ENCODE measurements at places on chromosomes 5 and 9.

DNA sequence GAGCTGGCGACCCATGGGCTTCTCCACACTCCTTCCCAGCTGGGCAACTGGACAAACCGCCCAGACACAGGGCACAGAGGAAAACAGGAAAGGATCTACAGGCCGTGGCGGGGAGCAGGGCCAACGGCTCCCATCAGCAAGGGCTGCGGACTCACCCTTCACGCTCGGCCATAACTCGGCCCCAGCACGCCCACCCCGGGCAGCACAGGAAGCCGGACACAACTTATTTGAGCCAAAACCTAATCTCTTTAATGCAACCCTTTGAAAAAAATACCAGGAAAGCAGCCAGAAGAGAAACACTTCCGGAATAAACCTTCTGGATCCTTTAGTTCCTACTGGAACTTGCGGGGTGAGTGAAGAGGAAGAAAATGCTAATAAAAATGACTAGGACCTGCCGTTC is 59.9 kb downstream of the VAV2 start:
- DNase-seq = no peak

GRCh38 chr9:26158631-26159150 is 480.4 kb upstream of the TUSC1 start:
- DNase-seq = no peak

GRCh38 chr5:117454716-117455212 is 880.1 kb upstream of the SEMA6A start:
- no peak for DNase-seq

DNA sequence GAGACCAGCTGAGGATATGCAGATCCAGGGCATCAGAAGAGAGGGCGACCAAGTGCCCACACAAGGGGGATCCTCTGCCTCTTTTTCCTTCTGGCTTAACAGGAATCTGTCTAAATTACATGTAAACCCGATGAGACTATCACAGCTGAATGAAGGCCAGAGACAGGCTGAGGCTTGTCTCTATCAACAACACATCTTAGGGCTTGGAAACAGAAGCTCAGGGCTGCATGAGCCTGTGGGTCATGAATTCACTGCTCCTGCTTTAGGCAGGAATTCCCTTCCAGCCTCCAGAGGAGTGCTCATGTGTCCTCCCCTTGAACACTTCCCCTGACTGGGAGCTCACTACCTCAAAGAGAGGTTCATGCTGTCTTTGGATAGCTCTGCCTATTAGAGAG is 106.1 kb upstream of the PHYKPL start:
- no peak for DNase-seq

DNA sequence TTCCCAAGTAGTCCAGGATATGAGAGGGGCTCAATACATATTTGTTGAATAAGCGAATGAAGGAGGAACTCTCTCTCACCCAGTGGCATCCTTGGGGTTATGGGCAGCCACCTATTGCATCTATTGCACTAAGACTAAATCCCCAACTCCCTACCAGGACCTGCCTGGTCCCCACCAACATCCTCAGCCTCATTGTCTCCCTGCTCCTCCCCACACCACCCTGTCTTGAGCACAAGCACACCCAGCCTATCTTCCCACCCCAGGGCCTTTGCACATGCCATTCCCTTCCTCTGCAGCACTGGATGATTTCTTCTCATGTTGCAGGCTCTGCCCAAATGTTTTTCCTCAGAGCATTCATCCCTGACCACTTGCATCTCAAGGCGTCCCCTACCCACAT is 133.8 kb downstream of the BARX1 start:
- DNase-seq = no peak

DNA sequence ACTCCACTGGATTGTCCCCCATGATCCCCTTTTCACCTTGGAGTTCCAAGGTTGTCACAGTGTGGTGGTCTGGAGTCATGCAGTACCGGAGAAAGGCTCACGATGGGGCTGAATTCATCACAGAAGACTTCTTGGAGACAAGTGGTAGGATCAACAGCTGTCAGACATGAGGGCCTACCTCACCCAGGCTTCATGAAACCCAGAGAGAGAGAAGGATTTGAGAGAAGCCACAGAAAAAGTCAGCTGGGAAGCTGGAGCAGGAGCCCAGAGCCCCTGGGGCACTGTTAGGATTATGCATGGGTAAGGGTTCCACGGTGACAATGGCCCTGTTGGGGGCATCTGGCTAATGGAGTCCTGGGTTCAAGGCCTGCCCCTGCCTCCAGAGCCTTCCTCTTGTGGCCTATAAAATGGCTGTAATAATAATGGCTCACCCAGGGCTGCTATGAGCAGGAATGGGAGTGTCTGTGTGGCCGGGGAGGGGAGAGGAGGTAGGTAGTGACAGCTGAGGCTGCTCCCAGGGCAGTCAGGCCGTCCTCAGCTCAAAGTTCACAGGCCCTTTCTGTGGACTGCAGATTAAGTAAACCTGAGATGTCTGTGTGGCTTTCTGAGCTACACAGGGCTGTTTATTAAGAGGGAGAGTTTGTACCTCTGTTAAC is 910 bp downstream of the TRIM14 start:
- DNase-seq = no peak

GRCh38 chr5:94039101-94039500 is 297.7 kb upstream of the POU5F2 start:
- DNase-seq = no peak

- no peak for DNase-seq
Observed at GRCh38 chr9:99916650-99917049, 10.2 kb downstream of the STX17 start.

GRCh38 chr9:83588256-83588655 is 34.7 kb upstream of the IDNK start:
- no peak for DNase-seq

DNA sequence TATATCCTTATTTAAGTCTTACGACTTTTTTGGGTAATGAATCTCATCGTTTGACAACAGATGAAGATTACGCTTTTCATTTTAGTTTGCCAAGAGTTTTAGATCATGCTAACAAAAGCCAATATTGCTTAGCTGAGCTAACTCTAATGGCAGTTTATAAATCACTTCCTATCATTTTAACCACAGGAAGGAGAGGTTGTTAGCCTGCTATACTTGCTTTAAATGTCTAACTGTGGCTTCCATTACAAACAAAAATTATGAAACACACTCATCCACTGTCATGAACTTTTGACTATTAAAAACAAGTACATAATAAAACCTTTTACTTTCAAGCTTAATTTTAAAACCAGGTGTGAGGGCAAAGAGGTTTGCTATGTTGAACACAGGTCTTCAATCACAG is 53.7 kb upstream of the ANKH start:
- no peak for DNase-seq

GRCh38 chr5:10691826-10692785 is 68.9 kb downstream of the DAP start:
- no peak for DNase-seq

GRCh38 chr9:75019654-75020053 is 8.4 kb downstream of the CARNMT1 start:
- DNase-seq = no peak

GRCh38 chr9:92724528-92725265 is 39.9 kb downstream of the BICD2 start:
- no peak for DNase-seq

DNA sequence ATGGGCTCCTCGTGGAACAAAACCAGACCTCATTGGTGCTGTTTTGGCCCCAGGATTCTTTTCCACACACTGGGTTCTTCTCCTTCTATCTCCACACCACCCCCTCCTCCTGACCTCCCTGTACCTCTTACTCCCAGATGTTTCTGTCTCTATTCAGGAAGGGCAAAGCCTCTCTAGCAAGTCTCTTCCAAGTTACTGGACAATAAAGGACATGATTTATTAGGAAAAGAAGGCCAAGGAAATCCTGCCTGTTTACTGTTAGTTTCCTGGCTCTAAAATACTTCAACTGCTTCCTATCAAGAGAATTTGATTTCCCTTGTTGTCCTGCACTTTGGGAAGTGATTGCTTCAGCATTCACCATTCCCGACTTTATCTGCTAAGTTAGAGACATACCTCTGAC is 262.0 kb downstream of the SAXO1 start:
- no peak for DNase-seq

- no peak for DNase-seq
Observed at GRCh38 chr5:36530215-36530614, 76.2 kb upstream of the SLC1A3 start.

DNA sequence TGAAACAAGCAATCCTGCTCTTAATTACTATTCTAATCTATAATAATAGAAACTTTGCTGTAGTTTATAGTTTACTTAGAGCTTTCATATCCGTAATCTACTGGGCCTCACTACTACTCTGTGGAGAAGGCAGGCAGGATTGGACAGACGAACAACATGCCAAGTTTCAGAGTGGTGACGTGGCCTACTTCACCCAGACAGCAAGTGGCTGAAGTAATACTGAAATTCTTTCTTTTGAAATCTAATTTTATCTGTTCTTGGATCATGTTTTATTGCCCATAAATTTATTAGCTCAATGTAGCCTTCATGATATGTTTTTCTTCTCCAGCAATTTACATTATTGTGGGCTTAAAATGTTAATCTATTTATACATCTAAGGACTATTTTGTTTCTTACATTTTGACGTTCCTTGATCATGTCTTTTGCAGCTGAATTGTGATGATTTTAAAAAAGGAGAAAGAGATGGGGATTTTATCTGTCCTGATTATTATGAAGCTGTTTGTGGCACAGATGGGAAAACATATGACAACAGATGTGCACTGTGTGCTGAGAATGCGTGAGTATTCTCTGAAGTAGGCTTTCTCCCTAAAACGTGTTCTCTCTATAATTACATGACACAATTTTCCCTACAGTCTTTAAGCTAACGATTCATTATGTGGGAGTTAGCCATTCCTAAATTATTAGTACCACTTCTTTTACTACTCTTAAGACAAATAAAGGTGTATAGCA is 22.4 kb downstream of the SPINK5 start:
- no peak for DNase-seq

GRCh38 chr9:2576631-2577030 is 45.0 kb upstream of the VLDLR start:
- no peak for DNase-seq

DNA sequence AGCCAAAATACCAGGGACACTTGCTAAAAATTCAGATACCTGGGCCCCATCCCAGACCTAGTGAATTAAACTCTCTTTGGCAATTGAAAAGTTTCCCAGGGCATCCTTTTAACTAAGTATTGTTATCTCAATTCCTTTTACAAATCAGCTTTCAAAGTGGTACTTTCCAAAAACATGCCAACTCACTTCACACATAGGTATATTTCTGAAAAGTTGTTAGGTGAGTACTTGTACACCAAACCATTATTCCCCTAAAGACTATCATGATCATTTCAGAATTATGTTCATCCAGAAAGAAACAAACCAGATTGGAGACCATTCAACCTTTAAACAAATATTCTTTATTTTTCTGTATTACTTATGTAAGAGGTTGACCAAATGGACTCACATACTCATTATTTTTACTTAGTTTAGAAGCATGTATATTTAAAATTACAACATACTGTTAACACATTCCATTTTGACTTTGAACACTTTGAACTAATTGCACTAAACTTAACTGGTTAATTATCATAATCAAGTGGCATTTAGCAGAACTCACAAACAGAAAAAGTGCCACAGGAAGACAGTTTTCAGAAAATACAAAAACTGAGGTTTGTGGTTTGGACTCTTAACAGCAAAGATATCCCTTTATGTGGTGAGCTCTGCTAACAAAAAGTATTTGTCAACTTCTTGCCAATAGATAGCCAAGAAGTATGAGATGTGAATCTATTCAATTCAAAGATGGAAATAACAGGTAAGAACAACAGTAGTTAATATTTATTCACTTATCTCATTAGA is 40.7 kb downstream of the KIAA0825 start:
- DNase-seq = no peak

DNA sequence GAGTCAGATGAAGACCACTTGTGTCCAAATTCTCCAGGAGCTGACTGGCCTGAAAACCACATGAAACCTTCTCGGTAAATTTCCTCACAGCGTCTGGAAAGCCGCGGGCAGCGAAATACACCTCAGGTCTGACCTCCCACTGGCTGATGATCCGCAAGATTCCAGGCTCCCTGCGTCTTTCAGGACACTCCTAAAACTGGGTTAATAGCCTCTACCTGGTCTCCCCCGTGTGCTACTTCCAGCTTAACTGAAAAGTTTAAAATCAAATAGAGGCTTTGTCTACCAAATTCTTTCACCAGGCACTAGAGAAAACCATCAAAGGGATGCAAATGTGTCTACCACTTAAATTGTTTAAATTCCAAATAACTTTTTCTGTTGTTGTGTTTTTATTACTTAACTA is 312.6 kb downstream of the DRD1 start:
- no peak for DNase-seq

- DNase-seq = no peak
Observed at GRCh38 chr5:62576570-62577170, 1.9 kb upstream of the LRRC70 start.

- DNase-seq = no peak
Observed at GRCh38 chr9:72337286-72337685, 27.7 kb downstream of the ZFAND5 start.

DNA sequence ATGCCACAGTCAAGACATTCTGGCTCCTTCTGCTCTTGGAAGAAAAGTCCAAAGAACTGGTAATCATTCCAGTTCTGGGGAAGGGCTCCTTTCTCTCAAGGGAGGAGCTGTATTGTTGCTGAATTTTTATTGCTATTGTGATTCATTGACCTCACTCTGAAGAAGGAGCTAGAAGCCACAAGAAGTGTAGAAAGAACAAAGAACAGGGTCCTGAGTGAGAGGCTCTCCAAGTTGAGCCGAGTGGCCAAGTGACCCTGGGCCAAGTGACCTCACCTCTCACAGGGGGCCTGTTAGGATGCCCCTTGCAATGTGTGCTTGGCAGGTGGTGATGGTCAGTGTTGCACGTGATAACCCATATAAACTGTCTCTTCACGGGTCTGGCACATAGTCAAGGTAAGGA is 173.3 kb downstream of the FGF18 start:
- DNase-seq = no peak

DNA sequence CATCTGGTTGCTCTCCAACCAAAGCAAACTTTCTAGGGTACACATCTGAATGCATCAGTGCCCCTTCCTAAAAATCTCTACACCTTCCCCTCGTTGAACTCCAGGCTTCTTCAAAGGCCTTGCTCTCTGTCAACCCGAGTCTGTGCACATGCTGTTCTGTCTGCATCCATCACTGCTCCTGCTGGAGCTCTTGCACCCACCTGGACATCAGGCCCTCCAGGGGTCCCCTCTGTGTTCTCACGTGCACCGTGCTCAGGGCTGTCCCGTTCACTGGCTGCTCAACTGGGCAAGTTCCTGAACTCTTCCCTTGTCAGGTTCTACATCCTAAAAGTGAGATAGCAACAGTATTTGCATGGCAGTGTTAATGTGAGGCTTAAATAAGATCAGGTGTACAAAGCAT is 62.7 kb upstream of the ANGPTL2 start:
- no peak for DNase-seq

DNA sequence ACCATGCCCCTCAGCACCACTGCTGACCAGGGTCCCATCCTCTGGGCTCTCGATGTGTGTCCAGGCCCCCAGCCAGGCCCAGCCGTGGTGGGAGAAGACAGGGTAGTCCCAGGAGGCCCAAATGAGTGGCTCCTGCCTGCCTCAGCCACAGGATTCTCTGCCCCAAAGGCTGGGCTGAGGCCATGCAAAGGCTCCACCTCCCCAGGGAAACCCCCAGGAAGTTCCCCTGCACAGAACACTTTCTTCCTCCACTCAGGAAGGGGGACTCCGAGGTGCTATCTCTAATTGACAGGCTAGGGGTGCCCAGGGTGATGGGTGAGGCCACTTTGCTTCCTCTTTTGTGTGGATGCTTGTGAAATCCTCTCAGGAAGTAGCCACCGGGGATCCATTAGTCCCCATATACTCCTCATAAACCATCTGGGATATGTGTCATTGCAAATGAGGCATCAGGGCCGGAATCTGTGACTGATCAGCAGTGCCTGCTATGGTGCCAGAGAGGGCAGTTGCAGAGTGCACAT is 23.1 kb upstream of the TDRD7 start:
- DNase-seq = no peak

GRCh38 chr5:91373006-91373405 is 10.1 kb downstream of the ARRDC3 start:
- DNase-seq = no peak

Data from stimulated activated CD8-positive, alpha-beta memory T cell treated with anti-CD3 and anti-CD28 coated beads, Interleukin-2, amount 100 ng/mL, for 1 hour (primary cell).